ENCODE measurements at places on chromosomes 7 and 10. TPM values are rescaled to one million over a fixed set of nuclear protein-coding genes. Genes with fewer than 3 reads are reported as not detected.

TAS2R4 gene
- polyA plus RNA-seq = not detected

CYP2E1 gene
- 3.4 TPM for polyA plus RNA-seq

NUTM2D gene
- 4.8 TPM for polyA plus RNA-seq

STEAP1 gene
- 6.3 TPM for polyA plus RNA-seq

DNA sequence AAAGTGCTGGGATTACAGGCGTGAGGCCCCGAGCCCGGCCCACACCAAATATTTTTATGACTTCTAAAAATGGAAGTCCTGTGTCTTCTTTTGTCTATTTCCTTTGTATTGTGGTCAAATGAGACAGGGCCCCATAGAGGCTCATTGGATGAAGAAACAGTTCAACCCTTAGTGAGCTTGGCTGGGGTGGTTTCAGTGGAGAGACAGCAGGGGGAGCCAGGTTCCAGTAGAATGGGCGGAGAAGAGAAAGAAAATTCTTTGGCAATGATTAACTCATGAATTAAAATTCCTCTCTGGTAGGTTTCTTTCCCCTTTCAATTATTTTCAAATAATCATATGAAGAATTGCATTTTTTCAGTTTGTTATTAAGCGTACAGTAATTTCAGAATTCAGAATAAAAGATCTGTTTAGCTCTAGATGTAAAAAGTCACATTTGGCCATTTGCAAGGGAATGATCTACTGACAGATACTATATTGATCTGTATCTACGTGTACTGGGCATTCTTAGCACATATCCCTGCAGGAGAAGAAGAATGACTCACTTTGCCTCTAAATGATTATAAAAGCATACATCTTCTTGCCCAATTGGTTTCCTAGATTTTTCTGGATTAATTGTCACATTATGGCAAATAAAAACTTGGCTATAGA lies 43.2 kb downstream of the PNLIPRP3 start:
- DNase-seq = no peak

- DNase-seq = no peak
Measured at GRCh38 chr7:141673346-141673745, 28.6 kb downstream of the DENND11 start.

DNA sequence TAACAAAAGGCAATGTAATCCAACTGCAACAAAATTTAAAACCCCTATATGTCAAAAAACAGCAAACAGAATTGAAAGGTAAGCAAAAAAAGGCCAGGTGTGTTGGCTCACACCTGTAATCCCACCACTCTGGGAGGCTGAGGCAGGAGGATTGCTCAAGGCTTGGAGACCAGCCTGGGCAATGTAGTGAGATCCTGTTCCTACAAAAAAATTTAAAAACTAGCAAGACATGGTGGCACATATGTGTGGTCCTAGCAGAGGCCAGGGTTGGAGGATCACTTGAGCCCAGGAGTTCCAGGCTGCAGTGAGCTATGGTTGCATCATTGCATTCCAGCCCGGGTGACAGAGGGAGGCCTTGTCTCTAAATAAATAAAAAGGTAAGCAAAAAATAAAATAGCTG lies 212.1 kb upstream of the KLF14 start:
- no peak for DNase-seq

DNA sequence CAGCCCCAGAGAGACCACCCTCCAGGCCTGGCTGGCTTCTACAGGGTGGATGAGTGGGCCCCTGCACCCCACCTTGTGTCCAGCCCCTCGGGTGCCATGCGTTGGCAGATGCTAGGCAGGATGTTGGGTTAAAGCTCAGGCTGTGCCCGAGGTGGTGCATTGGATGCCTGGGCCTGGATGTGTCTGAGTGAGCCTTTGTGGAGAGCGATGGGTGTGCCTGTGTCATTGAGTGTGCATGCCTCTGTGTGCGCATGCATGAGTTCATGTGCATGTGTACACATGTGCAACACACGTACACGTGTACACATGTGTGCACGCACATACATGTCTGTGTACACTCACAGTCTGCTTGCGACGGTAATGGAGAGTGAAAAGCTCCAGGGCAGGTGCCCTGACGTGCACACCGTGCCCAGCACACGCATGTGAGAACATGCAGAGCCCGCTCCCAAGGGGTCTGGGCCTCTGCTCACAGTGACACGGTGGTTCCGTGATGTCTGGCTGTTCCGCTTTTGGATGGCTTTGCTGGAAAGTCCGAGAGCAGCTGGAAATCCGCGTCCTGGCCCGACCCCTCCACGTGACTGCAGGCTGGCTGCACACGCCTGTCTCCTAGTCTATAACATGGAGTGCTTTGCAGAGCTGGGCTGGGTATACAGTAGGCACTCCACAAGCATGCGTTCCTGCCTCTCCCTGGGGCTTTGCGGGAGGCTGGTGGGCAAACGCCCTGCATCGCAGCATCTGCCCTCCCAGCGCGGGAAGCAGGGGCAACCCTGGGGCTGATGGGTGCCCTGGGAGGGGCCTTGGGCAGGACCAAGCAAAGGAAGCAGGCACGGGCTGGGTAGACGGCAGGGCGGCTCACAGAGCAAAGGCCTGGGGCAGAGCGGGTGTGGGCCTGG lies 36.9 kb downstream of the ELFN1 start:
- DNase-seq = peak; percentile 55

GRCh38 chr10:11345224-11346054 lies 266.0 kb downstream of the USP6NL start:
- DNase-seq = no peak

- DNase-seq = no peak
Measured at GRCh38 chr7:133776266-133776665, 350.9 kb upstream of the LRGUK start.

- DNase-seq = no peak
Measured at GRCh38 chr7:114789161-114789560, 132.7 kb upstream of the MDFIC start.

GRCh38 chr10:11095374-11095801 lies 77.7 kb downstream of the CELF2 start:
- no peak for DNase-seq

DNA sequence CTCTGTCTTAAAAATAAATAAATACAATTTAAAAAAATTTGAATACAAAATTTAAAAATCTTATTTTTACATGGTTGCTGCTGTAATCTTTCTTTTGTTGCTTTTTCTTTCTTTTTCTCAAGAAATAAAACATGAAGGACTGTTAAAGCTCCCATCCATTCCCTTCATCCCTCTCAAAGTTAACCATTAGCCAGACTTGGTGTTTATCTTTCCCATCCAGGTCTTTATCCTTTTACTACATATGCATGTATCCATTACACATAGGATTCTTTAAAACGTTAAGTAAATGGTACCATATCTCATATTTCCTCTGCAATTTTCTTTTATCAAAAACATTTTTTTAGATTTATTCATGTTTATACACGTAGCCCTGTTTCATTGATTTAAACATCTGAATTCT lies 70.1 kb downstream of the CREB3L2 start:
- no peak for DNase-seq

DNA sequence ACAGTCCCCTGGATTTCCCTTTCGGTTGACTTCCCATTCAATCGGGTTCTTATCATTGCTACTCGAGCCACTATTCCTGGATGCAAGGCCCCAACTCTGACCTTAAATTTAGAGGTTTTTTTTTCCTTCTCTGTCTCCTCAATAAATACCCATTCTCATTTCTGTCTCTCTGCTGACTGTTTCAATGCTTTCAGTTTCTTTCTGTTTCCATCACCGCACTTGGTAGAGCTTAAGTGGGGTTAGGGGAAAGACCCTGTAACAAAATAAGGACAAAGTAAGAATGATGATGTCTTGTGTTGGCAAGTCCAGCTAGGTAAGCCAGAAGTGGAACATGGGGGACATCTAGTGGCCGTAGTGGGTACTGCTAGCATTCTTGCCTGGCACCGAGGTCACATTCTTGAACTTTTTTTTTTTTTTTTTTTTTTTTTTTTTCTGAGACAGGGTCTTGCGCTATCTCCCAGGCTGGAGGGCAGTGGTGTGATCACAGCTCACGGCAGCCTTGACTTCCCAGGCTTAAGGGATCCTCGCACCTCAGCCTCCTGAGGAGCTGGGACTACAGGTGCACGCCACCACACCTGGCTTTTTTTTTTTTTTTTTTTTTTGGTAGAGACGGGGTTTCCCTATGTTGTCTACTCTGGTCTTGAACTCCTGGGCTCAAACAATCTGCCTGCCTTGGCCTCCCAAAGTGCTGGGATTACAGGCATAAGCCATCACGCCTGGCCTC lies 40.3 kb downstream of the ZC3HC1 start:
- peak; percentile 95 for DNase-seq

GRCh38 chr7:87220734-87221215 lies 1.2 kb upstream of the TMEM243 start:
- peak; percentile 75 for DNase-seq

- no peak for DNase-seq
Measured at GRCh38 chr10:62511656-62512055, 137.5 kb downstream of the ZNF365 start.

GRCh38 chr7:98240961-98241673 lies 10.9 kb downstream of the TECPR1 start:
- DNase-seq = no peak

DNA sequence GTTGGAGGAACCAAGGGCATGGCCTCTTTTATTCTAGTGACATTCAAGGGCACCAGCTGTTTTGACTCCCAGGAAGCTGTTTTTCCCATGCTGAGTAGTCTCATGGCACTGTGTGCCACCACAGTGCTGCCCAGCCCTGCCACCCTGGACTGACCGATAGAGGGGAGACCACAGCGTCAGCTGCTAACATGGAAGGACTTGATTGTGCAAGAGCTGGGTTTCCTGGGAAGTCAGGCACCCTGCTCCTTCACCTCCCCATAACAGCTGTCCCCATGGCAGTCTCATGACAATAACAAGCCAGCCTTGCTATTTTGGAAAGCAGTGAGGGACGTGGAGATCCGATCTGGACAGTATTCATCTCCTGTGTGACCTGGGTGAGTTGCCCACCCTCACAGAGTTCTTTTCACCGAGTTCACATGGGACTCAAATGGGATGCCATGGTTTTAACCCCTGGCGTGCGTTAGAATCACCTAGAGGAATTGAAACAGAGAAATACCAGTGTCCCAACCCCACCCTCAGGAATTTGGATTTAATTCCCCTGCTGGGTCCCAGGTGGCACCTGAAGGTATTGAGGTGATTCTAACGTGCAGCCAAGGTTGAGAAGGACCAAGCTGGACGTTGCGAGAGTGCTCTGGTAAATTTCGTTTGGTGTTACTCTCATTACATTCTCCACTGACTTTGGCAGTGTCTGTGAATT lies 174.8 kb downstream of the CELF2 start:
- no peak for DNase-seq

DNA sequence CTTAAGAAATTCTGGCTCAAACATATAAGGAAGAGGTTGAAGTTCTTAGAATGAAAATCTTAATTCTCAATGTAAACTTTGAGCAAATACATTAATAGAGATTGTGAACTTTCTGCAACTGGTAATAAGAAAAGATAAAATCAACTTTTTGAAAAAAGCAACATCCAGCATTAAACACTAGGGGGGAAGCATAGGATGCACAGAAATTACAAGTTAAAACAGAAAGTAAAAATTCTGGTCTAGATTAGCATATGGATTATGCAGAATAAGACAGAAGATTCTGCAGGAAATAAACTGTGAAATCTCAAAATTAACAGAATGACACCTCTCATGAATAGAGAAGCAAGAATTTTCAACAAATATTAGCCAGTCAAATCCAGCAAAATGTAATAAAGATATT lies 38.0 kb upstream of the CAV2 start:
- DNase-seq = no peak

All from kidney (tissue), 22 donors.